ENCODE measurements at places on chromosomes 3 and 15.

GRCh38 chr3:48275287-48276027 is 34.6 kb downstream of the ZNF589 start:
- no peak for DNase-seq

DNA sequence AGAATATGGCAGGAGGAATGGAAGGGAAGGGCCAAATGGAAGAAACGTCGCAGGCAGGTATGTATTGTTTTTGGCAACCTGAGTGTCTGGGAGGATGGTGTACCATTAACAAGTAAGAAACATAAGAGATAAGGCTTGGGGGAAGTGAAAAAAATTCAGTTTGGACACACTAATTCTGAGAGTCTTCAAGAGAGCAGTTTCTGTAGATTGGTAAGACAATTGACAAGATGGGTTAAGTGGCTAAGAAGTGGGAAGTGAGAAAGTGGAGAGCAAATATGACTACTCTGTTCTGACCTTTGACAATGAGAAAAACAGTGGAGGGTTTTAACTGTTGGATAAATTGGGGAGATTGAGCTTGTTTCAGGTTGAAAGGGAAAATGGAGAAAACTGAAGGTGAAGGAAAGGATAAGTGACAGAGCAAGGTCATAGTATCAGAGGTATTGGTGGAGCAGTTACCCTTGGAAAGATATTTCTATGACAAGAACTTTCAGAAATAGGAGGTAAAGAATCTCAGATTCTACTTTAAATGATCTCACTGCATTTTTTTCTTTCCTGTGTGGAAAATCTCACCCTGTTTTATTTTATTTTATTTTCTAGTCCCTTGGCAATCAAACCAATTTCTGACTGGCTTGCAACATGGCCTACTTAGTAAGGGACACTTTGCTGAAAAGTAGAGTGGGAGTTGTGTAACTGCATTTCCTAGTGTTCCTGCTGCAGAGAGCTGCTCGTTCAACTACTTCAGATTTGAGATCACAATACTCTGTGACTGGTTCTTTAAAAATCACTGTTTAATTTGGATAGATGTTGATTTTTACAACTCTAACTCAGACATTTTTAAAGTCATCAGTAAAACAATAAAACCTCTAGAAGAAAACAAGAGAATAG is 23.1 kb upstream of the GABPB1 start:
- no peak for DNase-seq

DNA sequence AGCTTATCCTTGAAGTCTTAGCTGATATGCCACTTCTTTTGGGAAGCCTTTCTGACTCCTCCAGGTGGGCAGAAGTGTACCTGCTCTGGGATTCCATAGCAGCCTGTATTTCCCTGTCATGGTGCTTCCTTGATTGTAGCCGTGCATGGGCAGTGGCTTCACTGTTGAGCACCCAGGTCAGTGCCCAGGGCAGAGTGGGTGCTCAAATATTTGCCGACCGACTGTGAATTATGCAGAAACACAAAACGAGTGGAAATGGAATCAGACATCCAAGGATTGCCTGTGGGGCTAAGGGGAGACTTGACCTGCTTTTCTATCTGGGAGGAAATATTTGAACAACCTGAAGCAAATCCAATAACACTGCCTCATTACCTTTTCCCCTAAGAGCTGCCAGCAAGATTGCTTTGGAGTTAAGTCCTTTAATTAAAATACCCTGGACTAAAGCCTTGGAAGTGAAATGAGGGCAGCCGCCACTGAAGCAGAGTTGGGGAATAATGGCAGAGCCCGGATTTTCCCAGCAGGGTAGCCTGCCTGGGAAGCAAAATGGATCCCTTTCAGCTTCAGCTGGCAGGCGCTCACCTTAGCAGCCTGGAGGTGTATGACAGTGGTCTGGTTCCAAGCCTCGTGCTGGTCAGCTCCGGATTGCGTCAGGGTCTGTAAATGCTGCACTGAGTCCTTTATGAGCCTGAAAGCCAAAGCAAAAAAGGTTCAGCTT is 14.9 kb downstream of the ACOX2 start:
- DNase-seq = no peak

- DNase-seq = no peak
Observed at GRCh38 chr3:45988362-45988761, 7.3 kb downstream of the FYCO1 start.

GRCh38 chr3:45972534-45973402 is 22.9 kb downstream of the FYCO1 start:
- no peak for DNase-seq

DNA sequence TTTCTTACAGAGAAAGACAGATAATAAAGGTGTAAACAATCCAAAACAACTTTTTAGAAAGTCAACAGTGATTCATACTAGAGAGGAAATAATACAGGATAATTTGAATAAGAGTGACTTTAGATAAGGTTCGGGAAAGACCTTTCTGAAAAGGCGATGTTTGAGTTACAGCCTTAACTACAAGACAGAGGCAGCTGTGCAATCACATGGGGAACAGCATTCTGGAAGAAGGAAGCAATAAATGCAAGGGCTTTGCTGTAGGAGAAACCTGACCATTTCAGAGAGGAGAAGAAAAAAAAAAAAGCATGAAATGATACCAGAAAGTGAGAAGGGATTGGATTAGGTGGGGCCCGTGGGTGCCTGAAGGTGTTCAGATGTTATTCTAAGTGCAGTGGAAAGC is 200.6 kb upstream of the ATP11B start:
- DNase-seq = no peak

GRCh38 chr3:141859651-141860050 is 16.8 kb upstream of the ATP1B3 start:
- DNase-seq = no peak

- no peak for DNase-seq
Observed at GRCh38 chr3:15496341-15496664, 25.2 kb downstream of the COLQ start.

- DNase-seq = no peak
Observed at GRCh38 chr3:43191116-43191515, 85.2 kb upstream of the POMGNT2 start.

All from stimulated activated CD8-positive, alpha-beta memory T cell treated with anti-CD3 and anti-CD28 coated beads, Interleukin-4, amount 100 ng/mL, for 1 hour (primary cell).